ENCODE measurements at places on chromosomes 2 and 18. TPM values are rescaled to one million over a fixed set of nuclear protein-coding genes. Genes with fewer than 3 reads are reported as not detected.

DNA sequence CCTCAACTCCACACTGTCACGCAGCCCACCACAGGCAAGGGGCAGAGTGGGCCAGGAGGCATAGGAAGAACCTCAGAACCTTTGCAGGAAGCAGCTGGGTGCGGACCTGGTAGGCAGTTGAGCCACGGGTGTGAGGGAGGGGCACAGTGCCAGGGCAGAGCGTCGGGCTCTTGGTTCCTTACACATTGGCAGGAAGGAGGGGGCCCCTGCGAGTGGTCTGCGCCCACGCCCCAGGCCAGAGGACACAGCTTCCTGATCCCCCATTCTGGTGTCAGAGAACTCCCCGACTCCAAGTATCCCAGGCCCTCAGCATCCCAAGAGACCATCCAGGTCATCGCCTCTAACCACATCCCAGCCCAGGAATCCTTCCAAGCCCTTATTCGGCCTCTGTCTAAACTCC lies 61.5 kb downstream of the TNS1 start:
- peak overlapping the region; percentile 14 for H3K27ac ChIP-seq
- H3K36me3 ChIP-seq: peaks cover 2% of the 10 kb centered on the region
- H3K4me3 ChIP-seq: no peak overlapping the region
- peaks cover 43% of the 10 kb centered on the region for H3K4me1 ChIP-seq

GRCh38 chr2:159609811-159610549 lies 6.4 kb downstream of the BAZ2B start:
- no peaks in the 10 kb centered on the region for H3K4me1 ChIP-seq
- H3K27me3 ChIP-seq: no peaks in the 10 kb centered on the region
- no peak for DNase-seq
- H3K27ac ChIP-seq: no peak overlapping the region

DNA sequence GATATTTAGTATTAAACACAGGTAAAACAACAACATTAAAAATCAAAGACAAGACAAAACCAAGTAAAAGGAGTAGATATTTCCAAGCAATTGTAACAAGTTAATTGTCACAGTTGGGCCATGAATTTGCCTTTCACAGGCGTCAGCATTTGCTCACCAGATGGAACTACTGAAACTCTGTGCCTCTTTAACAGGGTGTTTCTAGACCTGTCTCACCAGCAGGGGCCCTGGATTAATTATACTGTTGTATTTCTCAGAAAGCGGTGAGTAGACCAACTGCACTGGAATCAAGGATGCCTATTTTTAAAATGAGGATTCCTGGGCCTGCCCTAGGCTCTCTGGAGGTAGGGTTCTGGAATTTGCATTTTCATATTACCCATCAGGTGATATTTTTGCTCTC lies 92.6 kb downstream of the UPP2 start:
- DNase-seq: no peak
- H3K36me3 ChIP-seq: no peaks in the 10 kb centered on the region
- no peak overlapping the region for H3K27ac ChIP-seq
- no peaks in the 10 kb centered on the region for H3K27me3 ChIP-seq
- H3K4me1 ChIP-seq: no peaks in the 10 kb centered on the region

GRCh38 chr2:129879614-129880180 lies 99.8 kb upstream of the RAB6C start:
- DNase-seq: no peak
- H3K27ac ChIP-seq: no peak overlapping the region
- no peaks in the 10 kb centered on the region for H3K36me3 ChIP-seq
- H3K4me1 ChIP-seq: no peaks in the 10 kb centered on the region
- no peaks in the 10 kb centered on the region for H3K27me3 ChIP-seq

GRCh38 chr2:177058747-177059146 lies 153.8 kb upstream of the HNRNPA3 start:
- no peaks in the 10 kb centered on the region for H3K36me3 ChIP-seq
- no peak for DNase-seq
- H3K27ac ChIP-seq: no peak overlapping the region
- H3K27me3 ChIP-seq: no peaks in the 10 kb centered on the region
- H3K4me3 ChIP-seq: no peak overlapping the region

DNA sequence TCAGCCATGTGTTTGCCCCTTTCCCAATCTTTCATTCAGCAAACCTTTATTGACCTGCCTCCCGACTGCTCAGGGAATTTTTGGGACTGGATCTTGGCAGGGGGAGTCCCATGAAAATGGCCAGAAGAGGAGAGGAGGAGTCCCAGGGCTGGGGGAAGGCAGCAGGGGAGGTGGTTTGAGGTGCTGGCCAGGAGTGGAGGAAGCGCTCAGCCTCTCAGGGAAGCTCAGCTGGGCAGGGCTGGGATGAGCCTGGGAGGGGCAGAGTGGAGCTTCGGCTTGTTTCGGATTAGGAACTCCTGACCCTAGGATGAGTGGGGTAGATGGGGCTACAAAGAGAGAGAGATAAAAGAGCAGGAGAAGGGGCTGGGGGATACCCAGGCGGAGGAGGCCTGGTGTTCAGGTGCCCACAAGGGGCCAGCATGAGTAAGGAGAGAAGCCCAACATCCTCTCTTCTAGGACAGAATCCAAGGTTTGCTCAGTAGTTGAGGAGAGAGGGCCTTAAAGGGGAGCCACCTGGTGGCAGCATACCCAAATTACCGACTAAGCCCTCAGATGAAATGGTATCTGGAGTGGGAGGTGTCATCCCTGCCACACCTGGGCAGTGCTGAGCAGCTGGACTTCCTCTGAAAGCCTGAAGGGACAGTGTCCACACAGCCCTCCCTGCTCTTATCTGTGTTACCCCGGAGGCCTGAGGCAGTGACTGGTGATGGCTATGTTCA lies 91.1 kb downstream of the INHBB start:
- DNase-seq: peak; percentile 29
- no peaks in the 10 kb centered on the region for H3K36me3 ChIP-seq
- H3K4me3 ChIP-seq: no peak overlapping the region
- no peak overlapping the region for H3K27ac ChIP-seq
- no peaks in the 10 kb centered on the region for H3K4me1 ChIP-seq

- no peaks in the 10 kb centered on the region for H3K36me3 ChIP-seq
- DNase-seq: no peak
- no peaks in the 10 kb centered on the region for H3K4me1 ChIP-seq
- no peak overlapping the region for H3K27ac ChIP-seq
- H3K27me3 ChIP-seq: no peaks in the 10 kb centered on the region
- H3K4me3 ChIP-seq: no peak overlapping the region
Observed at GRCh38 chr2:184677171-184677570, 78.8 kb downstream of the ZNF804A start.

DNA sequence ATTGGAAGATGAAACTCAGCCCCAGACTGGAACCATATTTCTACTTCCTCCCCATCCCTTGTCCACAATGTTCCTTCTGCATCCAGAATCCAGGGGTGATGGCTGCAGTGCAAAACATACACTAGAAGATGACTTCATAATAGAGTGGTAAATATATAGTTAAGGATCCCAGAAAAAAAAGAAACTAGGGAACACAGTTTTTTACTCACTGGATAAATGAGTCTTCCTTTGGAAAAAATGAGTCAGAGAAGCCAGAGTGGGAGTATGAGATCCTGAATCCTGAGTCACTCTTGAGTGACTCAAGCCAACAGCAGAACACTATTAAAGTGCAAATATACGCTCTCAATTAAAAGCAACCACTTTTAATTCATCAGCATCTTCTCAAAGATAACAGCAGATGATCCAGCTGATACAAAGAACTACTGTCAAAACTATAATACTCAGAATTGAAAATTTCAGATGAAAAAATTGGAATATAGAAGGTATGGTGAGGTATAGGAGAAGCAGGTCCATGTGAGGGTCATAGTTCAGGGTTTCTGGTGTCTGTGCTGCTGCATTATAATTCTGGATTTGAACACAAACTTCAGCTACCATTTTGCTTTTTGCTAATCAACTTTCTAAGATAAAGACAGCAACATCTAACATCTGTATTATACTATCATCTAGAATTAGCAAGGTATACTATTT lies 987.2 kb upstream of the CDH2 start:
- H3K27ac ChIP-seq: peak overlapping the region; percentile 94
- H3K36me3 ChIP-seq: no peaks in the 10 kb centered on the region
- peak; percentile 97 for DNase-seq
- H3K4me3 ChIP-seq: no peak overlapping the region

DNA sequence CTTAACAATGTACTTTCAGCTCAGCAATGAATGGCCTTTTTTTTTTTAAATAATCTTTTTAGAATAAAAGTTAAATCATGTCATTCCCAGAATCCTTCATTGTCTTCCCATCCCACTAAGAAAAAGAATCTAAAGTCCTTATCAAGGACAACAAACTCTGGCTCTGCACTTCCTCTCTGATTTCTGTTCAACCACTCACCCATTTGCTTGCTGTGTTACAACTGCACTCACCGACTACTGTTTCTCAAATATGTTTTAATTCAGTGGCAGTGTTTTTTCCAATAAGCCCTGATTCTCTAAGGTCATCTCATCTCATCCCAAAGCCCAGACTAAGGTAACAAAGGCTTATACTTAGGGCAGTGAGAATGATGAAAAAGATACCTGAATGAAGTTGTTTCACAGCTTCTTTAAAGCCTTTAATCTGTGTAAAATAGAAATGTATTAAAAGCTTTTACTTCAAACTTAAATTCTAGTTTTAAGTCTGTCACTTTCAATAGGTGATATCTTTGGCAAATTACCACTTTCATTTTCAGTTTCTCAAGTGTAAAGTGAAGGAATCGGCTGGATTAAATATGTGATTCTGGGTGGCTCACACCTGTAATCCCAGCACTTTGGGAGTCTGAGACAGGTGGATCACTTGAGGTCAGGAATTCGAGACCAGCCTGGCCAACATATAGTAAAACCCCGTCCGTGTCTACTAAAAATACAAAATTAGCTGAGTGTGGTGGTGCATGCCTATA lies 87.6 kb downstream of the RBBP8 start:
- H3K36me3 ChIP-seq: no peaks in the 10 kb centered on the region
- H3K27me3 ChIP-seq: no peaks in the 10 kb centered on the region
- H3K4me1 ChIP-seq: no peaks in the 10 kb centered on the region

- H3K36me3 ChIP-seq: peaks cover 6% of the 10 kb centered on the region
- H3K27ac ChIP-seq: no peak overlapping the region
- H3K4me1 ChIP-seq: no peaks in the 10 kb centered on the region
Observed at GRCh38 chr2:216171011-216171410, 61.9 kb downstream of the XRCC5 start.

GRCh38 chr2:239599299-239599698 lies 198.5 kb upstream of the HDAC4 start:
- no peaks in the 10 kb centered on the region for H3K36me3 ChIP-seq
- DNase-seq: no peak
- no peaks in the 10 kb centered on the region for H3K27me3 ChIP-seq
- H3K27ac ChIP-seq: no peak overlapping the region

GRCh38 chr18:56233595-56233994 lies 404.8 kb downstream of the TXNL1 start:
- peak overlapping the region; percentile 49 for H3K27ac ChIP-seq
- no peaks in the 10 kb centered on the region for H3K27me3 ChIP-seq
- peak; percentile 89 for DNase-seq
- peaks cover 2% of the 10 kb centered on the region for H3K4me1 ChIP-seq
- no peak overlapping the region for H3K4me3 ChIP-seq

DNA sequence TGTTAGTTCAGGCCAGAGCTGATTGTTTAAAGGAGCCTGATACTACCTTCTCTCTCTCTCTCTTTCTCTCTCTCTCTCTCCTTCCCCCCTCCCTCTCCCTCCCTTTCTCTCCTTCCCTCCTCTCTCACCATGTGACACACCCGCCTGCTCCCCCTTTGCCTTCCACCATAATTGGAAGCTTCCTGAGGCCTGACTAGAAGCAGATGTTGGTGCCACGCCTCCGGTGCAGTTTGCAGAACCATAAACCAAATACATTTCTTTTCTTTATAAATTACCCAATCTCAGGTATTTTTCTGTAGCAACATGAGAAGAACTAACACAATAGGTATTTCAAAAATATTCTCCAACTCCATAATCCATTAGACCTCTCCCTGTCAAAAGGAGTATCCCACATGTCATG lies 62.4 kb downstream of the ANKRD62 start:
- no peaks in the 10 kb centered on the region for H3K27me3 ChIP-seq
- no peaks in the 10 kb centered on the region for H3K36me3 ChIP-seq
- H3K4me1 ChIP-seq: no peaks in the 10 kb centered on the region
- H3K4me3 ChIP-seq: no peak overlapping the region
- DNase-seq: no peak
- no peak overlapping the region for H3K27ac ChIP-seq

- no peaks in the 10 kb centered on the region for H3K4me1 ChIP-seq
- no peaks in the 10 kb centered on the region for H3K36me3 ChIP-seq
- H3K4me3 ChIP-seq: no peak overlapping the region
- H3K27me3 ChIP-seq: no peaks in the 10 kb centered on the region
- H3K27ac ChIP-seq: no peak overlapping the region
- no peak for DNase-seq
Observed at GRCh38 chr2:14804902-14805301, 172.4 kb downstream of the LRATD1 start.

DNA sequence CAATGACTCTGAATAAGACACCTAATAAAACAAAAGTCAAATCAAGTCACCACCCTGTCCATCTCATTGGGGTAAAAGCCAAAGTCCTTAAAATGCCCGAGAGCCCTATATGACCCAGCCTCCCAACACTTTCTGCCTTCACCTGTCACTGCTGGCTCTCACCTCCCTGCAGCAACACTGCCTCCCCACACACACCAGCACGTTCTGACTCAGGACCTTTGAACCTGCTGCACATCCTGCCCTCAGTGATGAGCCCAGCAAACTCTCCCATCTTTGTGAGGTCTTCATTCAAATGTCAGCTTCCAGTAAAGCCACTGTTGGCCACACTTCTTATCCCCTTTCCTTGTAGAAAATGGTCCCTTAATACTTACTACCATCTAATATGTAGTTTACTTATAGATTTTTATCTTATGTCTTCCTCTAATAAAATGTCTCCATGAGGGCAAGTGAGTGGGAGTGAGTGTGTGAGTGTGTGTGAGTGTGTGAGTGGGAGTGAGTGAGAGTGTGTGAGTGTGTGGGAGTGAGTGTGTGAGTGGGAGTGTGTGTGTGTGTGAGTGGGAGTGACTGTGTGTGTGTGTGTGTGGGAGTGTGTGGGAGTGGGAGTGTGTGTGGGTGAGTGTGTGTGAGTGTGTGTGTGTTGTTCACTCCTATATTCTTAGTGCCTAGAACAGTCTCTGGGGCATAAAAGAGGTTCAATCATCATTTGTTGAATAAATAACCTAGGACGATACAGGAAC lies 504.7 kb downstream of the EIPR1 start:
- no peaks in the 10 kb centered on the region for H3K27me3 ChIP-seq
- no peak for DNase-seq
- H3K27ac ChIP-seq: no peak overlapping the region
- no peaks in the 10 kb centered on the region for H3K36me3 ChIP-seq

GRCh38 chr2:15918761-15919356 lies 21.5 kb upstream of the MYCN start:
- DNase-seq: no peak
- H3K27me3 ChIP-seq: no peaks in the 10 kb centered on the region
- H3K4me1 ChIP-seq: no peaks in the 10 kb centered on the region

The ALPP gene
- not detected for total RNA-seq

The FNDC4 gene
- total RNA-seq: 18.3 TPM

The DSC3 gene
- total RNA-seq: under 0.01 TPM

The PSMA8 gene
- total RNA-seq: not detected

The ARPC2 gene
- 199 TPM for total RNA-seq
